ENCODE measurements at places on chromosomes 6 and 20.
A peak's percentile ranks its signal among the peaks of the same experiment; 100 is the strongest.

DNA sequence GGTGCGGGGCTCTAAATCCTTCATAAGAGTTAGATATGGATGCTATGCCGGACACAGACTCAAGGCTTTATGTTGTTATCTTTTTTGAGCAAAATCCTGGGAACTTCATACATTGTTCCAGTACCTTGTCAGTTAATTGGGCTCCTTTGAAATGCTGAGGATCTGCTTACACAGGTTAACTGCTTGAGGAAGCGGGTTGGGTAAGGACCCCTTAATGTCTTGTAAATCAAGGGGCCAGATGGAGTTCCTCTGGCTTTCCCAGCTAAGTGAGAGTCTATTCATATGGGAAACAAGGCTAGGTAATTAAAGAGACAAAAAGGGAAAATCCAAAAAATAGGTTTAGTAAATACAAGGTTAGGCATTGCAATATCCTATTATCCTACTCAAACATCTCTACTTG is 141.5 kb downstream of the OR2B2 start:
- DNase-seq: no peak

DNA sequence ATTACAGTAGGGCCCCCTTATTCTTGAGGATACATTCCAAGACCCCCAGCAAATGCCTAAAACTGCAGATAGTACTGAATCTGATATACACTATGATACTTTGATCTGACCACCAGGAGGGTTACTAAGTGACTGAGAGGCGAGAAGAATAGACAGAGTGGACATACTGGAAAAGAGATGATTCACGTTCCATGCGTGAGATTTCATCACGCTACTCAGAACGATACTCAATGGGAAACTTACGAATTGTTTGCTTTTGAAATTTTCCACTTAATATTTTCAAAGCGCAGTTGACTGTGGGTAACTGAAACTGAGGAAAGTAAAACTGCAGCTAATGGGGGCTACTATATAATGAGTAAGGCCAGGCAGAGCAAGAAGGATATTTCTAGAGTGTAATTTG is 60.8 kb downstream of the STX11 start:
- no peak for DNase-seq

DNA sequence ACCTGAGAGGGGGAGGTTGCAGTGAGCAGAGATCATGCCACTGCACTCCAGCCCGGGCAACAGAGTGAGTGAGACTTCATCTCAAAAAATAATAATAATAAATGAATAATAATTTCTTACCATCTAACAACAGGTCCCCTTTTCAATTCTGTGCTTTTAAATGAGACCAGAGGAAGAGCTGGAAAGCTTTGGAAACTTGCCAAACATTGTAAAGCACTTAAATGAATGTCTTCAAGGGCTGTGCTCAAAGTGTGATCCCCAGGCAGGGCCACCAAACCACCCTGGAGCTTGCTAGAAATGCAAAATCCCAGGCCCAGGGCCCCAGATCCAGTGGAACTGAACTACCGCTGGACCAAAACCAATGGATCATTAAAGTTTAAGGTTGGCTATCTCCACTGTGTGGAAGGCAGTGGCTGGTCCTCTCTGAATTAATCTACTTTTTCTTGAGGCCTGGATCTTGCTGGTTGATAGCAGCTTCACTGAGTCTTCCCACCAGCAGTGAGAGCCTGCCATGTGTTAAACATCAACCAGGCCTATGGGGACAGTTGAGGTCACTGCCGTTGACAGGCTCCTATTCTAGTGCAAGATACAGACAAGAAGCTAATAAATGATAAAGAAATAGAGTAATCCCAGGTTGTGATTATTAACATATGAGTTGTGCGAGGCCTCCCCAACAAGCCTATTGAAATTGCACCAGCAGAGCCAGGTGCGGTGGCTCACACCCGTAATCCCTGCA is 23.7 kb upstream of the TFAP2C start:
- no peak for DNase-seq

DNA sequence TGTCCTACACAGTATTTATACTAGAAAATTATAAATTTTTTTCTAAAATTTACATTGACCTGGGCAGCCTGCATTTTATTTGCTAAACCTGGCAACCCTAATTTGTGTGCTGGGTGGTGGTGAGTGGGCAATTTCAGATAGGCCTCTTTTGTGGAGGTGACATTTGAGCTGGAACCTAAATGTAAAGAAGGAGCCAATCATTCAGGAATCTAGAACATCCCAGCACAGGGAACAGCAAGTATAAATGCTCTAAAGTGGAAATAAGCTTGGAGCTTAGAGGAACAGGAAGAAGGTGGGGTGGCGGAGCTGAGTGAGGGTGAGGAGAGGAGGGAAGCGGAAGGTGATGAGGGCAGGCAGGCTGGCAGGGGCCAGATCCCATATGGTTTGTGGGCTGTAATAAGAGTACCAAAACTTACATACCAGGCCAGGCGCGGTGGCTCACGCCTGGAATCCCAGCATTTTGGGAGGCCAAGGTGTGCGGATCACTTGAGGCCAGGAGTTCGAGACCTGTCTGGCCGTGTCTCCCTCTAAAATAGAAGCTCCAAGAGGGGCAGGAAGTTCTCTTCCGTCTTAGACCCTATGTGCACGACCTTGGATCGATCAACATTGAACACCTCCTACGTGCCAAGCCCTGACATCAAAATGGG is 549 bp upstream of the CSE1L start:
- DNase-seq: no peak

GRCh38 chr6:108667993-108668392 is 107.3 kb downstream of the FOXO3 start:
- no peak for DNase-seq

- DNase-seq: no peak
Measured at GRCh38 chr20:30485331-30486102, 771.9 kb upstream of the DEFB115 start.

- no peak for DNase-seq
Measured at GRCh38 chr6:16766043-16766536, 4.8 kb upstream of the ATXN1 start.

- no peak for DNase-seq
Measured at GRCh38 chr20:19769507-19769906, 11.4 kb downstream of the RIN2 start.

DNA sequence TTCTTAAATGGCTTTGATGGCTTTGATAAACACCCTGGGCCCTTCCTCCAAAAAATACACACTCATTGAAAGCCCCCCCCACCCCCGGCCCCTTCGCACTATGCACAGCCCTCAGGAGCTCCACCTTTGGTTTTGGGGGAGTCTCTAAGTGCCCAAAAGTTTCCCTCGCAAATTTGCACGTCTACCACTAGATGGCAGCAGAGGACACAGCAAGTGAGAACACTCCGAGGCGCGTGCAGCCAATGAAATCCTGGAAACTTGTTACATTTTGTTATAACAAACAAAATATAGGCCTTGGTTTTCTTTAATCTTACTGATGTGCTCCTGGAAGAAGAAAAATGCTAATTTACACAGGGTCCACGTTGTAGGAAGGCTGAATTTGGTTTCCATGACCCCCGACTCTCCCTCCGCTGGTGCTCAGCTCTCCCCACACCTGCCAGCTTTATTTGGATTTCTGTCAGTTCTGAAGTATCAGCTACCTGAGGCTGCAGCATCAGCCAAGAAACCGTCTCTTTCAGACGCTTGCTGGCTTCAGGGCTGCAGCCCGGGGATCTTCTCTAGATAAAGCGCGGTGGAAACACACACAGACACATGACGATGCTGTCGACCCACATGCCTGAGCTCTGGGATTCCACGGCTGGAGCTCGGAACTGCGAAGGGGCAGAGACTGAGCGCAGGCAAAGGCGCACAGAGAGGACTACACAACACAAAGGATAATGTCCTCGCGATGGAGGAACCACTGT is 148.3 kb upstream of the RPS6KA2 start:
- DNase-seq: no peak

GRCh38 chr20:5354901-5355300 is 38.1 kb upstream of the PROKR2 start:
- no peak for DNase-seq

DNA sequence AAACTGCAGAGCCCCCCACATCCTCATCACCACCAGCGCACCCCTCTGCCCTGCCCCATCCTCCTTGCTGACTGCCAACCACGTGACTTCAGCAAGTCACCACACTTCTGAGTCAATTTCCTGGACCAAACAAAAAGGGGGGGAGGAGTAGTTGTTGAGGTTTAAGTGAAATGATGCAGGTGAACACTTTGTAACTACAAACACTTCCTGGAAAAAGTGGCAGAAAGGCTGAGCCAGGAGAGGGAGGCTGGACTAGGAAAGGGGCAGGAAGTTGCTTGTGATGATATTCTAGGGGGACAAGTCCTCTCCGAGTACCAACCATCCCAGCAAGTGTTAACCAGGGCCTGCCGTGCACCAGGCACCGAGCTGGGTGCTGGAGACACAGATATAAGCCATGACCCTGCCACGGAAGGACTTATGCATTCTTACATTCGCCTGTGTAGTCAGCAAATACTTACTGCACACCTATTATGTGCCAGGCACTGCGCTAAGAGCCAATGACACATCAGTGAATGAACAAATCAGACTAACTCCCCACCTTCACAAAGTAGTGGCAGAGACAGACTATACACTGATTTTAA is 67.3 kb downstream of the PREX1 start:
- peak; percentile 38 for DNase-seq

DNA sequence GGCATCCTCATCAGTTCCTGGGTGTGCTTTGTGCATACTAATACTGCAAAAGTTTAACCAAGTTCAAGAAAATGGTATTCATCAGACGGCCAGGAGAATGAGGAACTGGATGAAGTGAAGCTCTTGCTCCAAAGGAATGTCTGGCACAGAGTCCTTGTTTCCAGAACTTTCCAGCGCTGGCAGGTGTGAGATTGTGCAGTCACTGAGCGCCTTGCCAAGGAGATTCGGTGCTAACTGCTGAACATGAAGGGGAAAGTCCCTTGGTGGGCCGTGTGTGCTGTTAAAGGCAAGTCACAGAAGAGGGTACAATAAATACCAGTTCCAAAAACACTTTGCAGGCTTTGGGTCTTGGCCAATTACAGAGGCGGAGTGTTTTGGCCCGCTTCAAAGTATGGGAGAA is 262.3 kb upstream of the SOX4 start:
- DNase-seq: no peak

- DNase-seq: no peak
Measured at GRCh38 chr20:2156666-2157624, 55.3 kb downstream of the STK35 start.

DNA sequence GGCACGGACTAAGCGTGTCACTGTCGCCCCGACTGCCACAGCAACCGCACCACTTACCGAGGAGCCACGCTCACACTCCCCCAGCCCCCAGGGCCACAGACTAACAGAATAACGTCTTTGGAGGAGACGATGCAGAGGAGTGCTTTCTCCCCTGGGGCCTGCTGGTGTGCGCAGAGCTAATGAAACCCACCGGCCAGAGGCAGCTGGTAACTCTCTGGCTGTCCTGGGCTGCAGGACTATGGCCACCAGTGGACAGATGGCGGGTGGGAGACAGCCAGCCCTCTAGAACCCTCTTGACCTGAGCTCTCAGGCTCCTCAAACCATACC is 228.0 kb downstream of the DLL1 start:
- DNase-seq: no peak

- no peak for DNase-seq
Measured at GRCh38 chr20:4370851-4371250, 350.9 kb upstream of the PRND start.

- DNase-seq: no peak
Measured at GRCh38 chr6:168231393-168231957, 88.1 kb downstream of the DACT2 start.

GRCh38 chr6:167589615-167589940 is 237.1 kb upstream of the AFDN start:
- DNase-seq: no peak

- DNase-seq: no peak
Measured at GRCh38 chr6:104816125-104816524, 43.6 kb downstream of the HACE1 start.

- no peak for DNase-seq
Measured at GRCh38 chr6:1767481-1768246, 157.9 kb downstream of the FOXC1 start.

GRCh38 chr20:62063315-62063980 is 2.2 kb downstream of the TAF4 start:
- no peak for DNase-seq

DNA sequence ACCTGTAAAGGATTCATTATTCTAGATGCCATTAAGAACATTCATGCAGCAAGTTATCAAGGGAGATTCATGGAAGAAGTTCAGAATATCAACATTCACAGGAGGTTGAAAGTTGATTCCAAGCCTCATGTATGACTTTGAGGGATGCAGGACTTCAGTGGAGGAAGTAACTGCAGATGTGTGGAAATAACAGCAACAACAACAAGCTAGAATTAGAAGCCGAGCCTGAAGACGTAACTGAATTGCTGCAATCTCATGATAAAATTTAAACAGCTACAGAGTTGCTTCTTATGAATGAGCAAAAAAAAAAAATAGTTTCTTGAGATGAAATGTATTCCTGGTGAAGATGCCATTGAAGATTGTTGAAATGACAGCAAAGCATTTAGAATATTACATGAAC is 73.3 kb upstream of the NXT1 start:
- no peak for DNase-seq

DNA sequence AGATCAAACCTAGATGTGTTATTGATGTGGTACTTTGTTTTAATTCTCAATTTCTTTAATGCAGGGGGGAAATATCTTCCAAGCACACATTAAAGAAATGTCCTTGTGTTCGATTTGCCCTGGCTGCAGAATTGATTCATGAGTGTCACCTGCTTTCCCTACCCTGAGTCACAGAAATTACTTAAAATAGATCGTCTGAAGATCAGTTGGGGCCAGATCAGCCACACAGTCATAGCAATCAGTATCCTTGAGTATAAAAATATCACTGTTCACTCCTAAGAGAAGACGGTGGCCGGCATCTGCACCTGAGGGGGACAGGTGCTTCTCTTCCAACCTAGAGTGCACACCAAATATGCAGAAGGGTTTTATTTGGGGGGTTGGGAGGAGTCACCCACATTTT is 115.2 kb upstream of the RIN2 start:
- DNase-seq: no peak

GRCh38 chr6:151869787-151870186 is 62.3 kb downstream of the ESR1 start:
- DNase-seq: no peak

DNA sequence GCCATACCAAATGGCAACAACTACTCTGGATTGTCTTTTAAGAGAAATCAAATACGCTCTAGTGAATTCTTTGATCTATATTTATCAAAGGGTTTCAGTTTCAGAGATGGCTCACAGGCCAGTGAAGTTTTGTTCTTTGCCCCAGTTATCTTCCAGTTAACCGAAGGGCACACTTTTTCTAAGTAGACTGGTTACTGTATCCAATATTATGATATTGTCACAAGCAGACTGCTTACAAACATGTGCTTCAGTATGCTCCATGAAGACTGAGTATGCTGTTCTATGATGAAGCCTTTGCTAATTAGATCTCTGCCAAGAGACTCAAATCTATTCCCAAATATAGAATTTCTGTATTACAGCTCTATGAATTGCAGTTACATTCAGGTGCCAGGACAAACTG is 181.1 kb downstream of the REV3L start:
- DNase-seq: no peak

DNA sequence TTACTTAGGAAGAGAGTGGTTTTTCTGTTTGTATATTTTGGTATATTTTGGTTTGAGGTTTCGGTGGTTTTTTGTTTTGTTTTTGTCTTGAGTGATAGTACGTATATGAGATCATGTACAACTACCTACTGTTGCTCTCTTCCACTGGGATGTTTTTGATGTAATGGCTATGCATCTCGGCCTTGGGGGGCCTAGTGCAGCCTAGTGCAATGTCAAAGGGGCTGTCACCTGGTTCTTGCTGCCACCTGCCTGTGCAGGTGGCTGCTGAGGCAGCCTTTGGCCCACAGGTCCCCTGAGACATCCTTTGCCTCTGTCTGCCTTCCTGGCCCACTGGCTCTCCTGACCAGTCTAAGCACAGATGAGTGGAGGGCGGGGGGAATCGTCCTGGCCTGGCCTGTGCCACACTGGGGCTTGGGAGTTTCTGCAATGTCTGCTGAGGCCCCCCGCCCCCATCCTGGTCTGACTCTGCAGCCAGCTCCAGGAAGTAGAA is 546.6 kb downstream of the CD83 start:
- DNase-seq: no peak

Data from stimulated activated CD4-positive, alpha-beta T cell treated with anti-CD3 and anti-CD28 coated beads, Interleukin-15, amount 100 ng/mL, for 1 hour (primary cell).